ENCODE measurements at places on chromosomes 2 and 18.

DNA sequence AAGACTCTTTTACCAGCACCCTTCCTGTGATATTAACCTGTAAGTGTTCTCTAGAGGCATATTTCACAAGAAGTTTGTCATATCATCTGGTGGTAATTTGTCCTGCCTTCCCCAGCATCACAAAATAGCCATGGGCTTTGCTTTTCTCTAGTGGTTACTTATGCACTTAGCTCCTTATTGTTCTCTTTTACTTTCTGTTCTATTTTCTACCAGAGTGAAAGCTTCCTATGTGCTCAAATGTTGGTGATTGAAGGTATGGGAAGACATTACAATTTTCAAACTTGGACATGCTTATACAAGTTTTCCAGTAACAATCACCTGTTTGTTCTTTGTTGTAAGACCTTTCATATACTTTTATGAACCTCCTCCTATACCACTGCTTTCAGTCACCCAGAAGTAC, 87.0 kb upstream of the KCNH7 start:
- no peak for DNase-seq

GRCh38 chr18:77113361-77114151, 19.0 kb downstream of the MBP start:
- no peak for DNase-seq

GRCh38 chr2:237280939-237281338, 133.0 kb downstream of the COL6A3 start:
- no peak for DNase-seq

DNA sequence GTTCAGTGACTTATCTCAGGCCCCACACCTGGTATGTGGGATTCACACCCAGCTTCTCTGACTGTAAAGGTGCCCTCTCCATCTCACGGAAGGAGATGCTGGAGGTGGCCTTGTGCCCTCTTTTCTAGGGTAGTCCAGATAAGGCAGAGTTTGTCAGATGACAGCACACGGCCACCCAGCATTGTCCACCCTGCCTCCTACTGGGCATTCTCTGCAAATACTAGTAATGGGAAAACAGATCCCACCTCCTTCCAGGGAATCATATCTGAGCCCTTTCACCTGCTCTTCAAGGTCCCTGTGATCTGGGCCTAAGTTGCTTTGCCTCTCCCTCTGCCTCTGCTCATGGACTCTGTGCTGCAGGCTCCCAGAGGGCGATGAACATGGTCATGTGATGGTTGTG, 214.7 kb downstream of the CLIP4 start:
- DNase-seq, result no peak

DNA sequence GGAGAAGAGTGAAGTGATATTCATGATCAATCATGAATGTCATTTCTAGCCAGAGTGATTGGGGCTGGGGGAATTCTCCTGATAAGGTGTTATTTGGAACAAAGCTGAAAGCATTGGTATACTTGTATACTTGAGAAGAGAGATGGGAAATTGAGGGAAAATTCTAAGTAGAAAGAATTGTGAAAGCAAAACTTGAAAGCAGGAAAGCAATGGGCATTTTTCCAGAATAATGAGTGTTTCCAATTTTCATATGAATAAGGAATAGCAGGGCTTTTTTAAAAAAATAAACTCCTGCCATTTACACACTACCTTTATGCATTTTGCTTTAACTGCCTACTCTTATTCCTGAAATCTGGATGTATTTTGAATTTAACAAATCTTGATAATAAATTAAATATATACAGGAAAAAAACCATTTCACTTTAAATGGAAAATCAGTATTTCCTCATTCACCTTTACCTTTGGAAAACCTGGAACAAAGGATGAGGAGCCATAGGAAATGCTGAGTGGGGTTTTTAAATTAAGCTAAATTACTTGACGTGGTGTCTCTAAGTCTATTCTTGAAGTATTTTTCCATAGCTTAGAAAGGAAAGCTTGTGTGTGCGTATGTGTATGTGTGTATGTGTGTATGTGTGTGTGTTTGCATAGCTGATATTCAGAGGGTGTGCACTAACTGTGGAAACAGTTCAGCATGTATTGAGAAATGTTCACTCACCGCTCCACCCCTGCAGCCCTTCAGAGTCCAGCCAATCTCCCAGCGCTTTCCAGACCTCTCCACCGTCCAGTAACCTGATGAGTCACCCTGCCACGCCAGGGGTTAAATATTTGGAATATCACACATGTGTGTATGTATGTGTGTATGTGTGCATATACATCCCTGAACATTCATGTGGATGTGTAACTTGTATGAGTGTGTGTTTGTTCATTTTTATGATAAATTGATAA, 427.3 kb downstream of the THSD7B start:
- DNase-seq, result no peak

- DNase-seq, result no peak
Measured at GRCh38 chr18:23556145-23556780, 30.0 kb downstream of the NPC1 start.

- no peak for DNase-seq
Measured at GRCh38 chr2:173649527-173650219, 295.0 kb downstream of the CDCA7 start.

DNA sequence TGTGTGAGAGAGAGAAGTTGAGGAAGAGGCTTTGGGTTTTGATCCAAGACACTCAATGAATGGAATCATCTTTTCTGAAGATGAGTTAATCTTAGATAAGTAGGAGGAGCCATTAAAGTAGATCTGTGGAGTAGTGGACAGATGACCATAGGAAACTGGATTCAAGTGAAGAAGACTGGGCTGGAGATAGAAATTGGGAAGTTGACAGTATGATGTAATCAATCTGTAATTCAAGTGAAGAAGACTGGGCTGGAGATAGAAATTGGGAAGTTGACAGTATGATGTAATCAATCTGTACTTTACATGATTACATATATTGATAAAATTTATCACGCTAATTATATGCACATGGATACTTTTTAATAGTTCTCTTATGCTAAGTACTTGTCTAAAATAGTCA, 92.8 kb downstream of the PHLPP1 start:
- DNase-seq, result no peak

DNA sequence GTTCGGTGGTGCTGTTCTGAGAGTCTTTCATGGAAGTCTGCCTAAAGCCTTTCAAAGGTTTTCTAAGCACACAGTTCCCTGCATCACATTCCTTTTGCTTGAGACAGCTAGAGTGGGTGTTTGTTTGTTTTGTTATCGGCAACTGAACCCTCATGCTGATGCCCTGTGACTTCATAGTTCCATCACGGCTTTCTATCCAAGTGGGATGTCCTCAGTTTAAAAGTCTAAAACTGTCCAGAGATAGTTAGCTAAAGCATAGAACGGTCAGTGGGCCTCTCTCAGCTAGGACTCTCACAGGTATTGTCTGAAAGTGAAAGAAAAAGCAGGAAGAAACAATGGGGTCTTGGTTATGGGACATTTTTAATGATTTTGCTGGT, 337.3 kb downstream of the OSR1 start:
- no peak for DNase-seq

DNA sequence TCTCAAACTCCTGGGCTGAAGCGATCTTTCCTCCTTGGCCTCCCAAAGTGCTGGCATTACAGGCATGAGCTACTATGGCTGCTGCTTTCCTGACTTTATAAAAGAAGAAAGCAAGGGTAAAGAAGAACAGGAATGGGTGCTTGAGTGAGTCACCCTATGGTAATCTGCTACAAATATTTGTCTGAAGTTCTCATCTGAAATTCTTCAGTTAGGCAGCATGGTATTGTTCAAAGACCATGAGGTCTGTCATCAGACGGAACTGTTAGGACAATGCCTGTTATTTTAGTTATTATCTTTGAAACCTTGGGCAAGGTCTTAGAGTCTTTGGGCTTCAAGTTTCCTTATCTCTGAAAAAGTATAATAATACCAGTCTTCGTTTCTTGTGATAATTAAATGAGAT, 695.8 kb downstream of the RNF144A start:
- DNase-seq, result no peak

DNA sequence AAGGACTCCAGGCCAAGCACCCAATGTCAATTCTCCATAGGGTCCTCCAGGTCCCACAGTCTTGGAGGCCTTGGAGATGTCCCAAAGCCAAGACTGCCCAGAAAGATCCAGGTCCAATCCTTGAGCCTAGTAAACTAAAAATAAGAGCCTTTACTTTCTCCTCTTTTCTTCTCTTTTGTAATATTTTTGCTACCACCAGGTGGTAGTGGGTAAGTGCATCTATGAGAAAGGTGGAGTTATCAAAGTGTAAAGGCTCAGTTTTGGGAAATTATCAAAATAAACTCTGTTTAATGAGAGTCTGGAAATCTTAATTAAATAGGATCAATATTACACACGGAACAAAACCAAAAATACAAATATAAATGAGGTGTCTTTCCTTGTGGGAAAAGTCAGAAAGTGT, 276.4 kb downstream of the ALK start:
- no peak for DNase-seq

DNA sequence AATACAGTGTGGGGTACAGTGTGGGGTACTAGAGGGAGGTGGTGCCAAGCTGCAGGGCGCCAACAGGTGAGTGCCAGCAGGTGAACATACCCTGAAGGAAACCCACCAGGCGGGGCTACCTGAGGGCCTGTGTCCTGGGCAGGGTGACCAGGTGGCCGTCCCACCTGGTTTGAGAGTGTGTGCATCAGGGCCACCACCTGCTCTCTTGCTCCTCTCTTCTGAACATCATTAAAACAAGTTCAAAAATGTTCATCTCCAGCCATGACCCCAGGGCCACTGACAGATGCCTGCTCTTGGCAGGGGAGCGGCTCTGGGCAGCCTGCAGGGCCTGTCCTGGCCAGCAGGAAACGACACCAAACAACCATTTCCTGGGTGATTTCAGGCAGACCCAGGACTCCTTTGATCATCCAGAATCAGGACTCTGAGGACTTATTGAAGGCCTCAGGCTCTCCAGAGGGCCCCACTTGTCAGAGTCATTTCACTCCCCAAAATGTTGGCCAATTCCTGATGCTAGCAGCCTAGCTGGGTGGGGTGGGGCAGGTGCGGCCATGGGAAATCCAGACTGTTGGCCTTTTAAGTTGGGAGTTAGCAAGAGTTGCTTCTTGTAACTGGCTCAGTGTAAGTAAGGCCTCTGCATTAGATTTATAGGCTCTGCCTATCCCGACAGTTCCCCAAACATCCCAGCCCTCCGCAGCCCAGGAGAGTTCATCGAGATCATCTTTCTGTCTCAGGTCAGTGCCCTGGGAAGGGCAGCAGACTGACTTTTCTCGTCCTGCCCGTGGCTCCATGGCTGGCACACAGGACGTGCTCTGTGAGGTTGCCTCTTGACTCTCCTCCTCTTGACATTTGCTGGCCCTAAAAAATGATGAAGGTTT, 111.5 kb upstream of the ZNF236 start:
- no peak for DNase-seq

DNA sequence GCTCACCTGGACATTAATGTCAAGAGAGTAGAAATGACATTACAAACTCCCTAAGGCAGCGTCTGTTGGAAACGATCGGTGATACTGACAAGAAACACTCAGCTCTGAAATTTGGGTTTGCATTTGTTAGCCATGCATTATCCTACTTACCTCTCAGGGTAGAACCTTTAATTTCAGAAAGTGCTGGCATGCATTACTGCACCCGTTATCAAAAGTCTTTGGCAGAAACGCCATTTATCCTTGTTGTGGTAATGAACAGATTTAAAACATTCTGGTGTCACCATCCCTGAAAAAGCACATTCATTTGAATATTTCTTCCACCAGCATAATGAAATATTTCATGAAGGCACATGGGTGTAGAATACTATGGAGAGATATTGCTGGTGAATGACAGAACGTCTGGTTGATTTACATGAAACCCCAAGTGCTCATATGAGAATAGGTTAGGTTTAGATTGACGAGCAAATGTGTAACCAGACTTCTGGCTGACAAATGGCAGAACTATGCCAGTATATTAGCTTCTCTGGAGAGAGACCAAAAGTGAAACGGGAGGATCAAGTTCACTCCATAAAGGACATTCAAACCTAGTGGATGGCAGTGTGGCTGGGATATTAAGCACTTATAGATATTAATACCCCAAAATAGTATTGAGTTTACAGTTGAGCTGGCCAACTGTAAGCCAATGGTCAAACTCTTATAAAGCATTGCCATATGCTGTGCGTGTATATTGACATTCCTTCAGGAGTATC, 53.5 kb upstream of the ITGB6 start:
- no peak for DNase-seq

DNA sequence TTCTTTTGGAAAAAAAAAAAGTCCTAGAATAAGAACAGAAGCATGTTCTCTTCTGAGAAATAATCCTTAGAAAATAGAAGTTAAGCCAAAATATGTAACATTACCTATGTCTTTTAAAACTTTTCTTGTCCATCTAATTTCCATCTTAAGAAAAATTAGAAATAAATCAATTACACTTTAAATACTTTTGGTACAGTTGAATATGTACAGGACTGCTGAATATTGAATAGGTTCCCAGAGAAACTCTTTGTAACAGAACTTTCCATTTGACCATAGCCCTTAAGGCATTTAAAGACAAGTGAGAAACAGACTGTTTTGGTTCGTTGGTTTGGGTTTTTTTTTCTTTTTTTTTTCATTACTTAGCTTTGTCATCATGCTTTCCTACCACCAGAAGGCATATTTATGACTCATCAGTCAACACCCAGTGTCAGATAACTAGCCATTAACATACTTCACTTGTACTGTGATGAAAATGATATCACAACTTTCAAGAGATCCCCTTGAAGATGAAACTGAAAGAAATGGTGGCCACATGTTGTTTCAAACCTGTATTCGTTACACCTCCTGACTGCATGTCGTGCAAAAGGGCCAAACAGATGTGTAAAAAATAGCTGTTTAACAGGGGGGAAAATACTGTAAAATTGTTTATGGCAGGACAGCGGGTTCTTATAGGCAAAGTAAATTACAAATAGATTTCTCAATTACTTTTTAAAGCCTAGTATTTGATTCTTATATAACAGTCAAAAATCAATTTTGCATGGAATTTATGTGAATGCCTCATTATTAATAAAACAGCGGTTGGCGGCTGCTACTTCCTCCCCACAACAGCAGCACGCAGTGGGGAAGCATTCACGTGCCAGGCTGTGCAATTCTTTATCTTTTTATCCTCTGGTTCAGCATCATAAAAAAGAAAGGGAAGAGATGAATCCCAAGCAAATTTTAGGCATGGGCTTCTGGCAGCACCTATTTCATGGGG, 280.7 kb upstream of the HNRNPA3 start:
- DNase-seq, result no peak

DNA sequence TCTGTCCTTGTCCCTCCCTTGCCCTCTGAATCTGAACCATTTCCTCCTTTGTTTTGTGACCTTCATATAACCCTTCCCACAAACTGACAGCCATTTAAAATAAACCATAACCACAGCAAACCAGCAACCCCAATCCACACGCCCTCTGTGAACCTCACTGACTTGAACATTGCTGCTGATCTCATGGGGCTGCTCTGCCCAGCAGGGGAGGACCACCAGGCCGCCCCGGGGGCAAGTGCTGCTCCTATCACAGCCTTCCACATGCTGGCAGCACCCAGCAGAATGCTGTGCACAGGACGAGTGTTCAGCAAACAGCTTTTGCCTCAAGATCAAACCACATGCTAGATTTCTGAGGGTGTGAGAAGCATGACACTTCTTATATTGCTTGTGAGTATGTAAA, 73.9 kb upstream of the UXS1 start:
- DNase-seq, result no peak

All from activated T-helper 1 cell treated with anti-CD3 and anti-CD28 coated beads, Interleukin-2, amount 50 U/mL, for 16 hours (primary cell).